Activated T-helper 1 cell treated with anti-CD3 and anti-CD28 coated beads, Interleukin-2, amount 50 U/mL, for 16 hours (primary cell): ENCODE measurements at places on chromosomes 5 and 9.

GRCh38 chr5:1014781-1015221, 6.2 kb downstream of the NKD2 start:
- DNase-seq, result no peak

- DNase-seq, result no peak
These were observed 42.5 kb downstream of the VAV2 start for GRCh38 chr9:133949486-133950061.

- no peak for DNase-seq
These were observed 3.0 kb downstream of the NKX2-5 start for GRCh38 chr5:173231996-173232498.

DNA sequence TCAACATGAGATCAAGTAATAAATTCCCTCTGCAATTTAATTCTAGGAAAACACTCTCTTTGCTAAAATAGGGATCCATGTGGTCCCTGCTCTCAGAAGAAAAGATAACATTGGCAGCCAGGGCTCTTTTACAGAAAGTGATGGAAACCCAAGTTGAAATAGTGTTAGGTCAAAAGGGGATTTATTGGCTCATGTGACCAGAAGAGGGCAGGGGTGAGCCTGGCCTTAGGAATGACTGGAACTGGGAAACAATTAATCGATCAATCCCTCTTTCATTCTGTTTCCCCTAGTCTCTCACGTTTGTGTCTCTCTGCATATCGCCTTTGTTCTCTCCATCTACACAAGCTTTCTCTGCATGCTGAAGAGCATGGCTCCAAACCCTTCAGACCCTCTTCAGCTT, 58.3 kb upstream of the ALDH1B1 start:
- DNase-seq, result no peak

DNA sequence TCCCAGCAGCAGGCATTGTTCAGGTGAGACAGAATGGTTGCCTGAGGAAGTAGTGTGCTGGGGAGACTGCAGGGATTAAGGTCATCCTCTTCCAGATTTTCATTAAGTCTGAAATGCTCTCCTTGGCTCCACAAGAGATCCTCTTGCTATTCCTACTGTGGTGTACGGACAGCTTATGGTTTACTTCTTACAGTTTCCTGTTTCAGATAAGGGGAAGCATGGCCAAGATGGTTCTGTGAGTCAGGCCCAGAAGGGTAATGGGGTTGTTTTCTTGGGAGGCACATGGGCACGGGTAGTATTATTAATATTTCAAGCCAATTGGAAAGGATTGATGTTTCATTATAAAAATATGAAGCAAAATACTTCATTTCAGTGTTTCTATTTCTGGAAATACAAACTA, 42.9 kb downstream of the GLRX start:
- DNase-seq, result no peak
